MCF 10A (cell line): ENCODE measurements at places on chromosomes 13 and 19. TPM values are rescaled to one million over a fixed set of nuclear protein-coding genes. Genes with fewer than 3 reads are reported as not detected.

GRCh38 chr19:17872251-17873001, 681 bp downstream of the SLC5A5 start:
- DNase-seq: no peak

DNA sequence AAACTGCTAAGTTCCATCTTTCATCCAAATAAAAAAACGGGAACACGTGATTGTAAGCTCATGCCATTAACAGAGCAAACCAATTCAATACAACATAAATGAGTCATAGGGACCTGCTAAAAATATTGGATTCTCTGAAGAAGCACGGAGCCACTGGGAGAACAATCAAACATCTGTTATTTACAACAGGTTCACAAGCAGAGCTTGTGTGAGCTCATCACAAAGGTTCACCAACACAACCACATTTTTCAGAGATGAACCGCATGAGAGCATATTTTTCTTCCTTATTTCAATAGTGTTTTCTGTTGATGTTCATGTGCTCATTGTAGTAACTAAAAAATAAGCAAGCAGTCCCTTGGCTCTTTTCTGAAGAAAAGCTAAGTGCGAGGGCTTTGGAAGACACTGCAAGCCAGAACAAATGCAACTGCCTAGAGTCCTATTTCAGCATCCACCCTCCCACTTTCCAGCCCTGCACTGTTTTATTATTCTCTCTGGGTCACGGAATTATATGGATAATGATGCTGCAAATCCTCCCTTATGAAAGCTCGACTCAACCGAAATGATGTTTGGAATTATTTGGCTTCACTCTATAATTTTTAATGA, 545.8 kb downstream of the LIG4 start:
- no peak for DNase-seq

GRCh38 chr13:111385183-111385857, 64.9 kb downstream of the TEX29 start:
- no peak for DNase-seq

GRCh38 chr13:109869312-109870237, 83.2 kb upstream of the IRS2 start:
- DNase-seq: no peak

GRCh38 chr19:38229585-38230073, 5.6 kb upstream of the DPF1 start:
- peak; percentile 59 for DNase-seq

- DNase-seq: no peak
Measured at GRCh38 chr19:35562336-35562735, 1.1 kb downstream of the ATP4A start.

GRCh38 chr13:47859165-47859564, 141.9 kb downstream of the SUCLA2 start:
- DNase-seq: no peak

DNA sequence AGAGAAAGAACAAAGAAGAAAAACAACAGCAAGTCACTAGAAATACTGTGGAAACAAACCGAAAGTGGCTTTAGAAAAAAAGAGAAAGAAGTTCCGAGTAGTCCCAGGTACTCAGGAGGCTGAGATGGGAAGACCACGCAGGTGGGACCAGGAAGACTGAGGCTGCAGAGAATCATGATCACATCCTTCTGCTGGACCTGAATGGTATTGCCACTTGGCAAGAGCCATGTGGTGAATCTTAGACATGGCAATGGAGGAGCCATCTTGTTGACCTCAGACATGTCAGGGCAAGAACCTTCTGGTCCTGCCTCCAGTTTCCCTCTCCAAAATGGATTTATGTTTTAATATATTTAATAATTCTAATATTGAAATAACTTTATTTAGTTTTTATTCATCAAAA, 37.4 kb upstream of the ZNF724 start:
- no peak for DNase-seq

- peak; percentile 73 for DNase-seq
Measured at GRCh38 chr13:94112227-94112626, 367.3 kb downstream of the DCT start.

GRCh38 chr19:47227352-47228167, 3.4 kb downstream of the BBC3 start:
- DNase-seq: peak; percentile 96

DNA sequence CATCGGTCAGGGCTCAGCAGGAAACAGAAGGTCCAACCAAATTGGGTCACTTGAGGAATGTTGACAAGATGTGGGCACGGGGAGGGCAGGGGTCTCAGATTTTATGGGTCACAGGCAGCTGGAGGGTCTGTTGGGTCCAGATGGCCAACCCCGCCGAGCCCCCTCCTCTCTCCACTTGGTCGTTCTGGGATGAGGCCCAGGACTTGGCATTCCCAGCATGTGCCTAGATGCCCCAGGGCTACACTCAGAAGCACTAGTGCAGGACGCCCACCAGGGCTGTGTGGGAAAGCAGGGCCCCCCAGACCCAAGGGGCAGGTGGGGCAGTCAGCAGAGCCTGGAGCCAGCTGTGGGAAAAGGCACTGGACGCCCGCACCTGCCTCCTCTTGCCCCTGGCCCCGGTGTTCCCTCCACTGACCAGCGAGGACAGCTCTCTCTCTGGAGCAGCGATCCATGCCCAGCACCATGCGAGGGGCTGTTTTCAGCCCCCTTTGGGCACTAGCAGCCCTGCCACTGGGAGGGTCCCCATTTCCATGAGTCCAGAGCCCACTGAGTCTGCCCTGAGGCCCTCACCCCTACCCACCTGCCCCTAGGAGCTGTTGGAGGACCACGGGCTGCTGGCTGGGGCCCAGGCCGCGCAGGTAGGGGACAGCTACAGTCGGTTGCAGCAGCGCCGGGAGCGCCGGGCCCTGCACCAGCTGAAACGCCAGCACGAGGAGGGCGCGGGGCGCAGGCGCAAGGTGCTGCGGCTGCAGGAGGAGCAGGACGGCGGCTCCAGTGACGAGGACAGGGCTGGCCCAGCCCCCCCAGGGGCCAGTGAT, 26.0 kb downstream of the DHX34 start:
- no peak for DNase-seq

DNA sequence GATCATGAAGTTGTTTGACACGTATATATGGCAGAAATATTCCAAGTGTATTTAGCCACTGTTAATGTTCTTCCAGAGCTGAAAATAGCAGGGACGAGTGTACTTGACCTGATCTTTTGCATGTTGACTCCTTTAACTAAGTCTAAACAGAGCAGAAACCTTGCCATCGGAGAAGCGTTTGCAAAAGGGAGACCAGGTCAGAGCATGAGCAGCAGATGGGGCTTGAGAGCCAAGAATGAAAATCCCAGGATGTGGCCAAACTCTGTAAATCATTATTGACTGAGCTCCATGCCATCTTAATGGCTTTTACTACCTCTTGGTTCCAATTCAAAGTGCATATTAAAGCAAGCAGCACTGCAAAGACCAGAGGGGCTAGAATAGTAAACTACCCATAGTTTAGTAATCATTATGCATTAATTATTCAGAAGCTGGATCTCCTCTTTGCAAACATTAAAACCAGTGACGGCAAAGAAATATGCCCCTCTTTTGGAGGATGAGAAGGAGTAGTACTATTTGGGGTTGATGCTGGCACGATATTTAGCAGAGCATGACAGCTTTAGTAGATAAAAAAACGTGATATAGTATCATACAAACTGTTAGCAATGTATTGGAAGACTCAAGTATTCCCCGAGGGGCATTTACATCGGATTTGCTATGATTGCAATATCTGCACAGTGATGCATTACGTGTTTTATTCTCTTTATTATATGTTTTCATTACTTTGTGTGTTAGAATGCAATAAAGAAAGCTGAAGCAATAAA, 55.7 kb downstream of the FAM216B start:
- DNase-seq: peak; percentile 12

DNA sequence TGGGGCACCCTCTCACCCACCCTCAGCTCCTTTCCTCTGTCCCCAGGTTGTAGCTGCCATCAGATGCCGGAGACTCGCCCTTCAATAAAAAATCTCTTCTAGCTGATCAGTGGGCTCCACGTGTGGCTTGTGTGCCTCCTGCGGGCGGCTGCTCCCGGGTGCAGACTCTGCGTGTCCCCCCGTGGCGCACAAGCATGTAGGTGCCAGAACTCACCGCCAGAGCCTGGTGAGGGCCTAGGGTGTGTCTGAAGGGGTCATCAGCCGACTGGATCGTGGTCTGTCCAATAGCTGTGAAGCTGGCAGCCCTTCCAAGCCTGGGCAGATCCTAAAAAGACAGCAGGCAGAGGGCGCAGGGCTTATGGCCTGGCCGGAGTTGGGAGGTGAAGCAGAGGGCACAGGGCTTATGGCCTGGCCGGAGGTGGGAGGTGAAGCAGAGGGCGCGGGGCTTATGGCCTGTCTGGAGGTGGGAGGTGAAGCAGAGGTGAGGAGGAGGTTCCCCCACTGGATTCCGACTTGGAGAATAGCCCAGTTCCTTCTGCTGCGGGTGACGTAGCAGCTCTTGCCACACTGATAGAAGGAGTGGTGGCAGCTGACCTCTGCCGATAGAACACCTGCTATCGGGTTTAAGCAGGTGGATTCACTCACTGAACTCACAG, 11.7 kb downstream of the NOP53 start:
- no peak for DNase-seq

DNA sequence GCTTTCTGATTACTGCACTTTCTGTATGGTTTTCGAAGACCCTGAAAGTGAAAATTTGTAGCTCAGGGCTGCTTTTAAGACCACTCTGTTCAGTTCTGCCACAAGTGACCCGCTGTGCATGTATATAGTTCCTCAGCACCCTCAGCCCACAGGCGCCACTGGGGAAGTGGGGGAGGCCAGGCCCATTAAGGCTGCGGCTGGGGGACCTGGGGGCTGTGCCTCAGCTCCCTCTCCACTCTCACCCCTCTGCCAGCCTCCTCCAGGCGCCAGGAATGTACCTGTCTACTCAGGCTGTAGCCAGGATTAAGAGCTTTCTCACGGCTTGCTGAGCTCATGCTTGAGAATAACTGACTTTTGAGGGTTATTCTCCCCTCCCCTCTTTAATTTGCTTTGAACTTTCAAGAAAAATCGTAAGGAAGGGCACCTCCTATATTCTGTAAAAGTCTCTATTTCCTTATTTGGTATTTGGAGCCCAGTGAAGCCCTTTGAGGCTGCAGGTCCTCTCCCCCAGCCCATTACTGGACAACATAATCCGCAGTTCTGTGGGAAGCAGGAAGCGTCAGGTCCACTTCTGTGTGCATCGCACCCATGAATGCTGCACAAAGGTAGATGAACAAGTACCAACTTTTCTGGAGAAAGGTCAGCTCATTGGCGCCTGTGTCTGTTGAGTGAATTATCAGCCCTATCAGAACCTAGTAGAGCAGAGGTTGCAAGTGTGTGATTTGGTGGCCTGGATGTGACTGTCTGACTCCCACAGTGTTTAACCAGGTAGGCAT, 29.6 kb downstream of the GJA3 start:
- DNase-seq: no peak

DNA sequence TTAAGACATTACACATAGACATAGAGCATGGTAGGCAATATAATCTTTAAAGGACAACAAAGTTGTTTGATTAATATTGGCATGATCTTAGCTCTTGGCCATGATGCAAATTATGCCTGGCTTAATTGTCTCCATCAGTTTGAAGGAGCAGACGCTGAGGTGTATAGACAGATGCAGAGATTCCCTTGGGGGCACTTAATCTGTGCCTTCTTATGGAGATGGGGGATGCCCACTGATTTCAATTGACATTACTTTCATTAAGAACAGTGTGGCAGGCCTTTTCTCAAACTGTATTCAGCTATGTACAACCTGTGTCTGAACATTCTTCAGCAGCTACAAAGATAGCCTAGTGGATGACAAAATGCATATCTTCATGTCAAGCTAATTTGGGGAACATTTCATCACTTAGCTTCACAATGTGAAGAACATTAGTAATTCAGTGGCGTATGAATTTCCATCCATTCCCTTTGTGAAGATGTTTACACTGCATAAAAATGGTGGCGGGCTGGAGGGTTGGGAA, 85.3 kb upstream of the MYCBP2 start:
- no peak for DNase-seq

DNA sequence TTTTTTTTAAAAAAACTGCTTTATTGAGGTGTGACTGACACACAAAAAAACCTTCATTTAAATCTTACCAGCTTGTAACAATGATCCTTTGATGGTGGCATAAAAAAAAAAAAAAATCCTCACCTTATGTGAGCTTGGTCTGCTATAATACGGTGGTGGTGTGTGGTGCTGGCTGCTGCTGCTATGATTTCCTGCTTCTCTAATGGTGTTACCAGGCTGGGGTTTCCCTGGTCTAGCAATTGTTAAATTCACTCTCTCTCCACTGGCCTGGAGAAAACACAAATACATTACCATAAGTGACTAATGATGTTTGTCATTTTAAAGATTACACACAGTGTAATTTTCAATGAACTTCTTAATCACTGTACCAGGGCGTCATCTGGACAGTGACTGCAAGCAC, 60.6 kb downstream of the LNX2 start:
- no peak for DNase-seq

- DNase-seq: no peak
Measured at GRCh38 chr13:40433577-40433976, 232.9 kb downstream of the FOXO1 start.

DNA sequence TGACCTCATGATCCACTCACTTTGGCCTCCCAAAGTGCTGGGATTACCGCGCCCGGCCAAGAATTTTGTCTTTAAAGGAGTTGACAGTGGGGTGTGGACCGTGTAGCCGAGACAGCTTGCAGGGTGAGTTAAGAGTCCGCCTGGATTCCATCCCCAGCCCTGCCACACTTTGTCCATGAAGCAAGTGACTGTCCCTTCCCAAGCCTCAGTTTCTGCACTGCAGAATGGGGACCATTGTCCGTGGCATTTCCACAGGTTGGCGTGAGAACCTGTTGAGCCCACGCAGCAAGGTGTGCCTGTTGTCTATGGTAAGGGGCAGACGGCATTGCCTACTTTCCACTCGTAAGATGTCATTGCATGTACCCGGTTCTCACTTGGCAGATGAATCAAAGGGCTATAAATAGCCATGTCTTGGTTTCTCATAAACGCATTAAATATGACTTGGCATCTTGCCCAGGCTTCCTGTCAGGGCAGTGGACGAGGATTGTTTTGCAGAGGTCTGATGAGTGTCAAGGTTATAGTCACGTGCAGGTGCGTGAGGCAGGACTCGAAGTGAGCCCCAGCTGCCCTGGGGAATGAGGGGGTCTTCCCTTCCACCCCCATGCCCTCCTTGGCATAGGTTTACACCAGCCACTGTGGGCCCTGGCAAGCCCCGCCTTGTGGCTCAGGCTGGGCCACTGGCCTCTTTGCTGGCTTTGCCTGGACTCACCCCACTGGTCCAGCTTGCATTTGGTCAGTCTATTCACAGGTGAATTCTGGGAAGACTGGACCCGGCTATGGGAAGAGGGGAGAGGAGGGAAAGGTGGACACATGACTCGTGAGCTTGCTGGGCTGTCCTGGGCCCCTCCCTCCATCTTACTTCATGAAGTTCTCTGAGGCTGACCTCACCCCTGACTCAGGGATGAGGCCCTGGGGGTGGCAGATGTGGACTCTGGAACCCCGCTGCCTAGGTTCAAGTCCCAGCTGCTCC, 14.6 kb downstream of the FAM187B start:
- peak; percentile 99 for DNase-seq

GRCh38 chr13:76245920-76246319, 609.8 kb downstream of the LMO7 start:
- no peak for DNase-seq

Gene NOTCH3
- total RNA-seq: 3.7 and 7.7 TPM in 2 replicates

Gene CCDC70
- not detected in 2 replicates for total RNA-seq

Gene ZNF208
- not detected in 2 replicates for total RNA-seq

Gene CACNA1A
- total RNA-seq: 0.27 TPM in 1 of 2 replicates, not detected in the other

Gene GIPR
- total RNA-seq: not detected in 2 replicates

Gene CNFN
- total RNA-seq: 0.89 and 1.6 TPM in 2 replicates

Gene AKAP8L
- total RNA-seq: 84.7 and 89.0 TPM in 2 replicates

Gene PVR
- 140 and 141 TPM in 2 replicates for total RNA-seq

Gene TSC22D1
- 153 and 162 TPM in 2 replicates for total RNA-seq

Gene VSTM2B
- not detected in 2 replicates for total RNA-seq

Gene PROZ
- total RNA-seq: not detected in 2 replicates

Gene RXFP2
- not detected in 2 replicates for total RNA-seq

Gene SIGLEC12
- total RNA-seq: not detected in 2 replicates

Gene PSG11
- not detected in 2 replicates for total RNA-seq

Gene PRSS57
- total RNA-seq: not detected in 2 replicates

Gene POU2F2
- 0.49 and 0.70 TPM in 2 replicates for total RNA-seq
